ENCODE measurements at places on chromosomes 7 and 10.

DNA sequence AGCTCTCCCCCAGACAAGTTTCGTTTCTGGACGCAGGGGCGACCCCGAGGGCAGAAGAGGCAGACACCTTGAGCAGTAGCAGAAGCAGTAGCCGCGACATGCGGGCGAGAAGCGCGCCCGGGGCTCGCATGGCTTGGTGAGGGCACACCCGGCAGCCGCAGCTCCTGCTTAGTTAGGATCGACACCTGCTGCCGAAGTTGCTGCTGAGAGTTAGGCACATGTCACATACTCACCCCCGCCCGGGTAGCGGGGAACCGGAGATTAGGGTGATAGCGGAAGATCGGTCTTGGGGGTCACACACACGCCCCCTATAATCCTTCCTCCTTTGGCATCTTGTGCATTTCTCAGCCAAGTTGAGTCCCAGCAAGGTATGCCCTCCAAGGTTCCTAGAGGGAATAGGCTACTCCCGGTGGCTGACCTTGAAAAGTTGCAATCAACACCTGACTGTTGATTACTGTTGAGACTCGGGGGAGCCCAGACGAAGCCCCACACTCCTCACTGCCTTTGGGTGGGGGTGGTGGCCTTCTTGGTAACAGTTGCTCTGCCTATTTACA, 668 bp downstream of the GPR37 start:
- DNase-seq: no peak

DNA sequence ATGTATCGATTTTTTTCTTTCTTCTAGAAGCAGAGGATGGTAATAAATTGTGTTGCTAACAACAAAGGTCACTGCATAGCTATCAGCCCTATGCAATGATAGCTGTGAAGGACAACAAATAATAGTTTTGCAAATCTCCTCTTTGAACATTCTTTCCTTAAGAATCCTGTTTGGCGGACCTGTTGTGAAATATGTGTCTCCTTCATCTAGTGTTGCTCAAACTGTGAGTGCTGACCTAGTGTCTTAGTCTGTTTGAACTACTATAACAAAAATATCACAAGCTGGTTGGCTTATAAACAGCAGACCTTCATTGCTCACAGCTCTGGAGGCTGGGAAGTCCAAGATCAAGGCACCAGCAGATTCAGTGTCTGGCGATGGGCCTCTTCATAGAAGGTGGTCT, 53.7 kb downstream of the CAV1 start:
- DNase-seq: no peak

DNA sequence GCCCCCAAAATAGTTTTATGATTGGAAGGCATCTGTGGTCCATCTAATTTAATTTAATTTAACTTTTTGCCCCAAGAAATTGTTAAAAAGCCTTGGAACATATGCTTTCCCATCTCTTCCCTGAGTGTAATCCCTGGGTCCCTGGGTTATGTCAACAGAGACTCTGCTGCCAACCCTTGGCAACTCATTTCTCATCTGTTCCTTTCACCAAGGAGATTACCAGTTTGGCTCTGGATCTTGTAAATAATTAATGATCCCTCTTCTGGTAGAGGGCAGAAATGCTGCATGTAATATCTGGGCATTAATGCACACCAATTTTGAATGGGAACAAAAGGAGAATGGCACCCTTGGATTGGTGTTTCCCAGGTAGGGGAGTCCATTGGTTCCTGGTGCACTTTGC, 514.2 kb downstream of the CCSER2 start:
- no peak for DNase-seq

GRCh38 chr7:41578700-41579099, 124.2 kb downstream of the INHBA start:
- no peak for DNase-seq

GRCh38 chr7:33155811-33156210, 26.4 kb downstream of the BBS9 start:
- DNase-seq: no peak

All from right cardiac atrium (tissue), 5 donors.